ENCODE measurements at places on chromosomes 5 and 9.

- H3K27ac ChIP-seq = no peak overlapping the region
- no peaks in the 10 kb centered on the region for H3K27me3 ChIP-seq
- no peaks in the 10 kb centered on the region for H3K4me1 ChIP-seq
- no peaks in the 10 kb centered on the region for H3K36me3 ChIP-seq
- no peak for DNase-seq
- no peak overlapping the region for H3K4me3 ChIP-seq
Measured at GRCh38 chr5:100444961-100445360, 90.2 kb upstream of the FAM174A start.

DNA sequence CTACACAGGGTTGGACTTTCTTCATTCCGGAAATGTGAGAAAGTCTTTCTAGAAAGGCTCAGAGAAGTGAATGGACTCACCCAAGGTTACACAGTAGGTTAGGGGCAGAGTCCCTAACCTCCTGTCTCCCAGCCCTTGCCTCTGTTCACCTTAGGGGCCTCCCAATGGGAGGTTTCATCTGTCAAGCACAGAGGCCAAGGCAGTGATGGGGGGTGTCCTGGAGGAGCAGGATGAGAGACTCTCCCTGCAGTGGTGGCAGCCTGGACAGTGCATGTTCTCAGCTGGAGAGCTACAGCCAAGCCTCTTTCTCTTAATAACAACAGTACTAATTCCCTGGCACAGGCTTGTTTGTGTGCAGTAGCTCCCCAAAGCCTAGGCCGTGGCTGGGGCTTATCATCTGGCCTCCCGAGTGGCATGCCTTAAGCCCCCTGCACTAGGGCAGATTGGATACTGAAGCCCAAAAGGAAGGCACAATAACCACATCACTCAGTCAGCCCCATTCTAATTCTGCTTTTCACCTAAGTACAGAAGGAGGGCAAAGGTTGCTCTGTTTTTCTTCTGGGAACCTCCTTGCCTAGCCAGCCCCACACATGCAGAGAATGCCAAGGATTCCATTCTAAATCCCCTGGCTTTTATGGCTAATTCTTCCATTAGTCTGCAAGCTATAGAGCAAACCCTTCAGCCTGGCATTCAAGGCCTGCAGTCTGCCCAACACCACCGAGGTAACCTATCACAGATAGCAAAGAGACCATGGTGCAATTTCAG is 50.2 kb upstream of the XPA start:
- H3K4me3 ChIP-seq = no peak overlapping the region
- no peak for DNase-seq
- no peaks in the 10 kb centered on the region for H3K4me1 ChIP-seq
- no peaks in the 10 kb centered on the region for H3K36me3 ChIP-seq

DNA sequence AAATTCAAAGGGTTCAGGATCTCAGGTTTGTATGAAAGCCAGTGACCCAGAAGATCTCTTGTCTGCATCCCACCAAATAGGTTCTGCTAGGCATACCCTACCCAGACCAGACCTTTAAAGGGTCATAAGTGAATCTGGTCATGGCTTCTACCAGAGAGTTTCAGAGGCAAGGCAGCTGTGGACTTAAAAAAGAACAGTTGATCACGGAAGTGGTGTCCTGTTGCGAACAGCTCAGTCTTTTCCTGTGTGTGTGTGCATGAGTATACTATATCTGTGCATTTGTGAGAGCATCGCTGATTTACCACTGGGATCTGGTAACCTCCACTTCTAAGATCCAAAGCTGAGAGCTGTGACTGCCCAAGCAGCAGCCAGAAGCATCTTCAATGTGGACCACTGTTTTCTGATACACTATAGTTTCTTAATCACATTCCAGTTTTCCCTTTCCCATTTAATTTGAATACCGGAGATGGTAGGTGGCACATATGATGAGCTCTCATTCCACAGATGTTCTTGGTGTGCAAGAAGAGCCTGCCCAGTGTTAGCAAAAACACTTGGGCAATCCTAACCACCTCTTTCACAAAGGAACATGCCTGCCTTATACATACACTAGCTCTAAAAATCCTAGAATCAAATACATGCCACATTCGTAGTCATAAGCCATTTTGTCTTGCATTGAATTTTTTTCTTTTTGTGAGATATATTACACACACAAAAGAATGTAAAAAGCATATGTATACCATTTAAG is 36.2 kb upstream of the OR2S2 start:
- no peak for DNase-seq
- H3K27ac ChIP-seq = no peak overlapping the region
- H3K36me3 ChIP-seq = no peaks in the 10 kb centered on the region
- H3K27me3 ChIP-seq = no peaks in the 10 kb centered on the region

GRCh38 chr9:121857928-121858327 is 206.5 kb downstream of the DAB2IP start:
- DNase-seq = no peak
- no peak overlapping the region for H3K27ac ChIP-seq
- H3K4me3 ChIP-seq = no peak overlapping the region
- no peaks in the 10 kb centered on the region for H3K4me1 ChIP-seq

DNA sequence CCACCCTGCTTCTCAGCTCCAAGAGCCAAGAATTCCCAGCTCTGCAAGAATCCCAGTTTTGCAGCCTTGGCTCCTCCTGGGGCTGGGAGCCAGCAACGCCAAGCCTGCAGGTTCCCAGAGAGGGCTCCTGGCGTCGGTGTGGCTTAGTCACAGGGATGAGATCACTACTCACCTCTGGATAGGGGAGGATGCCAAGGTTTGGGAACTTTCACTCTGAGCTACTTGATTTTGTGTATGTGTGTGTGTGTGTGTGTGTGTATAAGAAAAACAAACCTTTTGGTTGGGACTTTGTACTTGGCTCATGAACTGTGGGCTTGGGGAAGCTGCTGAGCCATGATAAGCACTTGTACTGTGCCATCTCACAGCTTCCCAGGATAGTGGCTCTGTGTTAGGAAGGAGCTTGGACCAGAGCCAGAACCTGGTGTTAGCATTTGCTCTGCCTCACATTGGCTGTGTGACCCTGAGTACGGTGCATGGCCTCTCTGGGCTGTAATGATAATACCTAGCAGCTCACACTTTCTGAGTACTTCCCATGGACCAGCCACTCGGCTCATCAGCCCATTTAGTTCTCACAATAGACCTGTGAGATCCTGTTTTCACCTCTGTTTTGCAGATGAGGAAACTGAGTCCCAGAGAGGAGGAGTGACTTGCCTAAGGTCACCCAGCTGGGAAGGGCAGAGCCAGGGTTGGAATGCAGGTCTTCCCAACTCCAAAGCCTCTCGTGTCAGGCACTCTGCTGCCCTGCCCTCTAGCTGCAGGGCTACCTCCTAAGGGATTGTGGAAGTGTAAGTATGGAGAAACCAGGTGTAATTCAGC is 41.4 kb upstream of the DAB2IP start:
- H3K4me3 ChIP-seq = no peak overlapping the region
- DNase-seq = no peak
- no peaks in the 10 kb centered on the region for H3K27me3 ChIP-seq
- H3K4me1 ChIP-seq = no peaks in the 10 kb centered on the region
